ENCODE measurements at places on chromosomes 6 and 20.

DNA sequence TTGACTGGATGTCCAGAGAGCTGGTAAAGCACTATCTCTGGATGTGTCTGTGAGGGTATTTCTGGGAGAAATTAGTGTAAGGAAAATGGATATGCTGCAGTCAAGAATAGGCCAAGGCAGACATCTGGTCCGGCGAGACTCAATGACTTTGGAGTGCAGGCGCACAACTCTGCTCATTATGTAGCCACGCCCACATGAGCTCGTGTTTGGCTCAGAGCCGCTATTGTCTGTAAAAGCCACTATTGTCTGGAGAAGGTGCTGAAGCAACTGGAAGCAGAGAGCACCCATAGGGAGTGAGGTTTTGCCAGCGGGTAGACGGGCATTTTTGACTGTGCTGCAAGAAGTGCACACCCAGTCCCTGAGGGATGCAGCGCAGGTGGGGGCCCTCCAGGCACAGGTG, 305.0 kb upstream of the POU3F2 start:
- DNase-seq, result no peak

DNA sequence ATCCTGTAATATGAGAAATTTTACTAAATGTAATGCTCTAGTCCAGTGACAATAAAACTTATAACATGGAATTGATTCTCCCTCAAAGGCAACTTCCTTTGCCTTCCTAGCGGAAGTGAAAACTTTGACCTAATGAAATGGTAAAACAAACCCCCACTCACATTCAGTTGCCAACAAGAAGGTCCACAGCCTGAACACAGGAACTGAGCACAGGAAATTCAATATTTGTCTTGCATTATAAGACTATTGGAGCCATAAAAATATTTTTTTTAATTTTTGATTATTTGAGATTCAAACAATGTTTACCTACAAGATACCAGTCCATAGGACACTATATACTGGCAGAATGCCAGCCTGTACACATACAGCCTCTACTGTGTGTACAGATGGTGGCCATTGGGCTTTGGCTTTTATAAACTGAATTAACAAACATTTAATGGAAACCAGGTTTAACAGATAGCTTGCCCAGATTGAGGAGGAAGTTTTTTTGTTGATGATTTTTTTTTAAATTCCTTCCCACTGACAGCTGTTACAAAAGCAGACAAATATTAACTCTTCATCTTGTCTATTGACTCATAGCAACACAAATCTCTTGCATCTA, 481.5 kb upstream of the JAG1 start:
- DNase-seq, result no peak

DNA sequence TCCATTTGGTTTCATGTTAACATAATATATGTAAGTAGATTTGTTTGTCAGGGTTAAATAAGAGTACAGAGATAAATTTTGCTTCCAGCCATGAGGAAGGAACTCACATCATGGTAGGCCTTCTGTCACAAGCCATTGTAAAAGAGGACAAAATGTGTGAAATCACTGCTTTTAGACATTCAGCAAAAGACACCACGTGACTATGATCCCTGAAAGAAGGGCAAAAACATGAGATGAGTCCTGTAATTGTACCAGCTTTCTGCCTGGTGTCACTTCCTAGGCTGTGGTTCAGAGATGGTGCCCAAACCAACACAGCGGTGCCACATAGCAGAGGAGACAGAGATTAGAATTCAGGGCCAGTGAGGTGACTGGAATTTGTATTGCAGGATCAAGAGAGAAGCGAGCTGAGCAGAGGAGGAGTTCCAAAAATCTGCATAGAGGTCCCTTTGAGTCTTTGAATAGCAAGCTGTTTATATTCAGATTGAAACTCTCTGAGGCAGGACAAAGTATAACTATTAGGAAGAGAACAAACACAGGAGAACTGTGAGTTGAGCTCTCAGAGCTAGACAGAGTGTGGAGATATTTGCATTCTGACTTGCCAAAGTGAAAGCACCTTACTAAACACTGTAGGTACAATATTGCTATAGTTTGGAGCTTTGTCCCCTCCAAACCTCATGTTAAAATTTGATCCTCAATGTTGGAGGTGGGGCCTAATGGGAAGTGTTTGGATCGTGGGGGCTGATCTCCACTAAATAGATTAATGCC, 52.6 kb upstream of the PDE7B start:
- DNase-seq, result no peak

- DNase-seq, result no peak
These were observed 62.8 kb downstream of the ATP9A start for GRCh38 chr20:51705400-51705799.

- peak; percentile 35 for DNase-seq
These were observed 247.8 kb downstream of the HAO1 start for GRCh38 chr20:7692478-7692877.

DNA sequence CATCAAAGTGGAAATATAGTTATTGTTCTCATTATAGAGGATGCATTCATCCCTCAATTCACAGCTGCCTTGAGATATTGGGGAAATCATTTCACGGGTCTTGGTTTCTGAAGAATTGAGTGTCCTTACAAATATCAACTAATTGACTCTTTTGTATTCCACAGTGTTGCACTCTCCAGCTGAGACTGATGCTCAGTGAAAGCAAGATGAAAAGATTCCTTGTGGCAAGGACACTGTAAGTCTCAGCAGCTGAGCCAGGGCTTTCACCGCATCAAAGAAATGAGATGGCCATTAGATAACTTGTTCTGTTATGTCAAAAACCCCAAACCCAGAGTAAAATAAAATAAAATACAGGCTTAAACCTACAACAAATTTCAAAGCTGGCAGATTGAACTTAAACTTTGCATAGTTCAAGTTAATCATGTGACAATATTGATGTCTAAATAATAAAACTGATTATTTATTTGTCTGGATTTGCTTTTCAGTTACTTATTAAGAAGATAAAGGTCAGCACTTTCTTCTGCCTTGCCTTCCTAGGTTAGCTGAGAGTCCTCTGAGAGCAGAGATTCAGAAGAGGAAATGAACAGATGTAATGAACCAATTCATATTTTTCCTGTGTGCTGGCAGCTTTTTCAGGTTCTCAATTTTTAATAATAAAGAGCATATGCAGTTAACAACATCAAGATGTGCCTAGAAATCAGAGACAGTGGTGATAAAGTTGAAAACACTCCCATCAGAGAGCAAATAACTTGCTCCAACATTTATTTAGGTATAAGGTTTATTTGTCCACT, 82.4 kb upstream of the SMLR1 start:
- no peak for DNase-seq

- no peak for DNase-seq
These were observed 237.4 kb upstream of the GMDS start for GRCh38 chr6:2482773-2483172.

GRCh38 chr20:35283441-35284266, 918 bp downstream of the EIF6 start:
- DNase-seq, result no peak

DNA sequence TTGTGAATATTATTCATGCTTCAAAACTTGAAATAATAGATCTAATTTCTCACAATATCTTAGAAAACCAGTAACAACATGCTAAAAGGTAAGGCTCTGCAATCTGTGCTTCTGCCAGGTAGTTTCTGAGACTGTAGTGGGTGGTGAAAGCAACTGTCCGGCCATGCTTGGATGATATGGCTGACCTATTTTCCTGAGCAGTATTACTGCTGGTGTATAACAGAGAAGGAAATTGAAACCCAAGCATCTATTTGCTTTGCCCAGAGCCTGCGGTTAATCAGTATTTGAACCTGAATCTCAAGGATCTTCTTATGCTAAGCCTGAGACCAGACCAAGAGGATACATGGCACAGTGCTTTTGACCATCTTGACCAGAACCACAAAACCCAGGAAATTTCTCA, 563.8 kb downstream of the COL12A1 start:
- DNase-seq, result no peak

DNA sequence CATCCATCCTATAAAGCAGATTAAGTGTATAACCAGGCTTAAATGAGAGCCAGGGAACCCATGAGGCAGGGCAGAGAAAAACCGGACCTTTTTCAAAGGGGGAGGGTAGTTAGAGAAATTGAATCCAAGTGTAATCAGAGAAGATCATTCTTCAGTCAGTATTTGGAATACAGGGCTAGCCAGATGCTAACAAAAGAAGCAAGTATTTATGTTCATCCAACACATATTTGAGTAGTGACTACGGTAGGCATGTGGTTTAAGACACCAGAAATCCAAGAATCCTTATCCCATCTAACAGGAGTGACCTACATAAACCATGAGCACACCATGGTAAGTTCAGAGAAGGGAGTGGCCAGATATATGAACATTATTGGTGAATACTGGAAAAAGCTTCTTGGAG, 46.8 kb upstream of the FAM83C start:
- DNase-seq, result peak; percentile 93

- peak; percentile 44 for DNase-seq
These were observed 3.9 kb downstream of the HEY2 start for GRCh38 chr6:125753218-125753936.

- DNase-seq, result no peak
These were observed 115.4 kb upstream of the BTN3A2 start for GRCh38 chr6:26249707-26249956.

- peak; percentile 75 for DNase-seq
These were observed 48.0 kb downstream of the TMEM170B start for GRCh38 chr6:11585426-11586016.

DNA sequence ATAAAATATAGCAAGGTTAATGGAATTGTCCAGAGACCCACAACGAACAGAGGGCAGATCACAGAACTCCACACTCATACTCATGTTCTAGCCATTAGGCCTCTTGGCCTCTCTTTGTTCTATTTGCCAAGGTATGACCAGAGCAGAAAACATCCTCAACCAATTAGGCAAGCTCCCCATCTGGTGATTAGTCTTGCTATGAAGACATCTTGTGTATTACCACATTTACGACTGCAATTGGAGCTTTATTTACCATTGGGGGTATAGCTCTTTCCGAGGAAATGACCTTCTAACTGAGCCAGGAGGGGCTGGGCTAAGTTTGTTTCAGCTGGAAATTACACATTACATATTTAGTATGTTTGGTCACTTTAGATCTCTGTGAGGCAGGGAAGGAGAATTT, 593.9 kb downstream of the CD109 start:
- peak; percentile 89 for DNase-seq

- DNase-seq, result no peak
These were observed 44.4 kb downstream of the RNGTT start for GRCh38 chr6:88919032-88919431.

- no peak for DNase-seq
These were observed 381.0 kb upstream of the SASH1 start for GRCh38 chr6:147961481-147962141.

DNA sequence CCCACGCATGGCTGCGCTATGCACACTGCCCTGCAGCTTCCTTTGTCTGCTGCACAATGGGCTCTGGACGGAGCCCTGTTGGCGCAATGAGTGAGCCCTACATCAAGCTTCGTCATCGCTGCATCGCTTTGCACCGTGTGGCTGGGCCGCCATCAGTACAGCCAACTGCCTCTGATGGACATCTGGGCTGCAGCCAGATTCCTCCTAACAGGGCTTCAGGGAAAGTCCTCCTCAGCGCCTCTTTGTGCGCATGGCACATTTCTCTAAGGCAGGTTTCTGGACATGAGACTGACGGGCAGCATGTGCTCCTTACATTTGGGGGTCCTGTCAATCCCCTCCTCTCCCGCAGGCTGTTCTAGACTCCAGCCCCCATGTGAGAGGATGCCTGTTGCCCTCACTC, 29.7 kb upstream of the ANGPT4 start:
- DNase-seq, result no peak

DNA sequence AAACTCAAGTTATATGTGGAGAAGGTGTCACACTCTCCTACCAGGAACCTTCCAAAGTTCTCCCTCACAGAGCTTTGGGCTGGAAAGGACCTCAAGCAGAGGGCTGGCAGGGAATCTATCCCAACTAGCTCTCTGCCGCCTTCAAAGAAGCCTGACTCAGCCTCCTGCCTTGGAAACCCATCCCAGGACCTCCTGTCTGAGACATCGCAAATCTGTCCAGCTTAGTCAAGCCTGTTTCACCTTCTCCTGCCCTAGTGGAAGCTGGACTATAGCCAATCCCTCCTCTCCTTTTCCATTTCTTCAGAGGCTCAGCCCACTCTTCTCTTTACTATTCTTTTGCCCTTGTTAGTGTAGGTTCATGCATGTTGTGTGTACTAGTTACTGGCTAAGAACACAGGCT, 48.2 kb upstream of the FOXP4 start:
- DNase-seq, result no peak

DNA sequence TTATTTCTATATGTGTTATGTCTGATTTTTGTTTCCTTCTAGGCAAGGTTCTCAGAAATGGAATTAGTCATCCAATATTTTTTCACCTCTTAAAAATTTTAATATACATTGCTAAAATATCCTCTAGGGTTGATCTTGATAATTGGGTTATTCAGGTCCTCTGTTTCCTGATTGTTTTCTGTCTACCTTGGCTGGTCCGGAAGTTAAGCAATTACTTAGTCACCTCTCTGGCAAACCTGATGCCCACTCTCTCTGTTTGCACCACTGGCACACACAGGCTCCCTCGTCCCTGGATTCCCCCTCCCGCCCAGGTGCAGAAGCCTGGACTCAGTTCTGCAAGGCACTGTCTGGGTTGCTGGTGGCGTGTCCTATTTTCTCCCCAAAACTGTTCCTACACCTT, 27.7 kb downstream of the CST9L start:
- DNase-seq, result no peak

DNA sequence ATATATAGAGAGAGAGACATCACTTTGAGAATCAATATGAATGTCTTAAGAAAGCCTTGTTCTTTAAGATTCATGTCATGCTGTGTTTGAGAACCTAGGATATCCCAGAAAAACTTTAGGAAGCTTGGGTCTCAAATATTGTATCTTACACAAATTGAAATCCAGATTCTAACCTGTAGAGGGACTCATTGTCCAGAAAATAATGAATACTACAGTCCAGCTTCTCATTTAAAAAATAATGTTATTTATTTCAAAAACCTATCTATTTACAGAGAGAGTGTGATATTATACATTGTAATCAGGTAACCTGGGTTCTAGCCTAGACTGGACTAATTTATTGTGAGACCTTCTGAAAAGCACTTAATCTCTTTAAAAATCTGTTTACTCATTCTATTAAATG, 4.2 kb downstream of the RFX6 start:
- DNase-seq, result peak; percentile 1

DNA sequence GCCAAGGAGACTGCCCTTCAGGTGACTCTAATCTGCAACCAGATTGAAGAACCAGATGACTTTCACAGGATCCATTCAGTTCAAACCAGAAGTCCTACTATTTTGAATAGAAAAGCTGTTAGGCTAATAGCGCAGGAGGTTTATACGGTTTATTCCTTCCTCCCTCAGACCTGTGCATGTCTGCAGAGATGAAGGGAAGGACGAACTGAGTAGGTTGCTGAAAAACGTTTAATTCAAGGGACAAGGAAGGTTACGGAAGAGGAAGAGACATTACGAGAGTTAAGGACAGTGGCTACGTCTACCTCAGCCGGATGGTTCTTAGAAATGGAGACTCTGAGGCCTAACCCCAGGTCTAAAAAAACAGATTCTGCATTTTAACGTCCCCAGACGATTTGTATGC, 978 bp downstream of the AURKA start:
- DNase-seq, result peak; percentile 31

- DNase-seq, result no peak
These were observed 52.1 kb upstream of the SNX9 start for GRCh38 chr6:157770946-157771345.
